ENCODE measurements at places on chromosomes 4 and X. TPM values are rescaled to one million over a fixed set of nuclear protein-coding genes. Genes with fewer than 3 reads are reported as not detected.

The ADGRG2 gene
- 0.34 TPM for total RNA-seq

DNA sequence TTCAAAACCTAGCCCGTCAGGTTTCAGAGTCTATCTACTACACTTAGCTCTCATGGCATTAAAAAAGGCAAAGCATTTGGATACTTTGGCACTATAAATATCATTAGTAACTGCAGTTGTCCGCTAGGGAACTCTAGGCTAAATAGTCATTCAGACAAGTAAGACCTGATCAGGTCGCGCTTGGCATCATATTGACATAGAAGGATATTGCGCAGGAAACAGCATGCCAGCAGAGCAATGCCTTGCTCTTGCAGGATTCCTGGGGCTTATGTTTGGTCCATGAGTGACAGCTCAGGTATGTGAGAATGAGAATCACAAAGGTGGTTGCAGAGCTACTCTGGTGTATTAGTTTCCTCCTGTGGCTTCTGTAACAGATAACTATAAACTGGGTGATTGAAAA lies 62.7 kb downstream of the KDM6A start:
- DNase-seq, result no peak

- no peak for DNase-seq
These were observed 2.1 kb upstream of the CYSLTR1 start for GRCh38 chrX:78329486-78329885.

DNA sequence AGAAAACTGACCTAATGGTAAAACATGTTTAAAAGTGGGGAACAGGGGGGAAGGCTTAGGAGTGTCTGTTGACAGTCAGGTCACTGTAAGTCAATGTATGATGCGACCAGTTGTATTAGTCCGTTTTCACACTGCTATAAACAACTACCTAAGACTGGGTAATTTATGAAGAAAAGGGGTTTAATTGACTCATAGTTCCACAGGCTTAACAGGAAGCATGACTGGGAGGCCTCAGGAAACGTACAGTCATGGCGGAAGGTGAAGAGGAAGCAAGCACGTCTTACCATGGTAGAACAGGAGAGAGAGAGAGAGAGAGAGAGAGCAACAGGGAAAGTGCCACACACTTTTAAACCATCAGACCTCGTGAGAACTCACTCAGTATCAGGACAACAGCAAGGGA lies 13.0 kb upstream of the PLAC1 start:
- no peak for DNase-seq

The NUP62CL gene
- total RNA-seq, result 3.7 TPM

The XPNPEP2 gene
- total RNA-seq, result 11.9 TPM

The BLOC1S4 gene
- 13.3 TPM for total RNA-seq

The BMP3 gene
- total RNA-seq, result 27.0 TPM

DNA sequence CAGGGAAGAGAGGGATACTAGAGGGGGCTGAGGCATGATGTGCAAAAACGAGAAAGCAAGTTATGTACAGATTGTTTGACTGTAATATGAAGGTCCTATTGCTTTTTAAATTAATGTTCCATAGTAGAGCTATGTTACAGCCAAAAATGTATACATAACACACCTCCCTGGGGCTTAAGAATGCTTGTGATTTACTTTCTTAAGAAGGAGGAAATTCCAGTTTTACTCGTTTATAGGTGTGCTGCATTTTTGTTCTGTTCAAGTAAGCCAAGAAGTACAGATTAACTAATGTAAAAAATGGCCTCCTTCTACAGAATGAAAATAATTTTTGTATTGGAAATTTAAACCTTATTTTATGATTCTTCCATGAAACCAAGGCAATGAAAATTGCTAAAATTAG lies 614.4 kb upstream of the NR3C2 start:
- no peak for DNase-seq

The DCAF8L2 gene
- not detected for total RNA-seq

GRCh38 chrX:149497626-149498025 lies 7.5 kb downstream of the IDS start:
- no peak for DNase-seq

DNA sequence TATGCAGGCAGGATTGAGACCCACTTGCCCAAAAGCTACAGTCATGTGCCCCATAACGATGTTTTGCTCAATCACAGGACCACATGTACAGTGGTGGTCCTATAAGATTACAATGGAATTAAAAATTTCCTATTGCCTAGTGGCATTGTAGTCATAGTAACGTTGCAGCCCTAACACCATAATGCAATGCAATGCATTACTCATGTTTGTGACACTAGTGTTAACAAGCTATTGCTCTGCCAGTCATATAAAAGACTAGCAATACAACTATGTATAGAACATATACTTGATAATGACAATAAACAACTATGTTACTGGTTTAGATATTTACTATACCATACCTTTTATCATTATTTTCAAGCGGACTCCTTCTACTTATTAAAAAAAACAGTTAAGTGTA lies 50.6 kb downstream of the VGLL1 start:
- no peak for DNase-seq

DNA sequence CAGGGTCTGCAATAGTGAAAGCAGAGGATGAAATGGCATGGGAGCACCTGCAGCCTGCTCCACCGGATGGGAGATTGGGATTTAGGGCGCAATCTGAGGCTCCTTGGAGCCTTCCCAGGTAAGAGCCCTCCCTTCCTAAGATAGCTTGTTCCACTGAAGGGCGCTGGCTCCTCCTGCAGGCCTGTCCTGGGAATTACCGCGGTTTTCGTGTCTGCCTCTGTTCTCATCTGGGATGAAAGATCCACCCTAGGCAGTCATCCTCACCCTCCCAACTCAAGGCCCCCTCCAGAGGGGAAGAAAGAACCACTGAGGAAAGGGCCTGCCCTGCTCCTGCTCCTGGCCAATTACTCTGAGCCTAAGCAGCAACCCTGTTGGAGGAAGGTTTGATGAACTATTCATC lies 547.5 kb downstream of the SMARCA1 start:
- peak; percentile 40 for DNase-seq

GRCh38 chr4:37157476-37158167 lies 86.9 kb upstream of the NWD2 start:
- DNase-seq, result no peak

GRCh38 chr4:96305030-96305429 lies 465.1 kb downstream of the PDHA2 start:
- no peak for DNase-seq

GRCh38 chr4:173214661-173215060 lies 46.0 kb downstream of the GALNT7 start:
- DNase-seq, result no peak

The CPE gene
- total RNA-seq, result 43.8 TPM

DNA sequence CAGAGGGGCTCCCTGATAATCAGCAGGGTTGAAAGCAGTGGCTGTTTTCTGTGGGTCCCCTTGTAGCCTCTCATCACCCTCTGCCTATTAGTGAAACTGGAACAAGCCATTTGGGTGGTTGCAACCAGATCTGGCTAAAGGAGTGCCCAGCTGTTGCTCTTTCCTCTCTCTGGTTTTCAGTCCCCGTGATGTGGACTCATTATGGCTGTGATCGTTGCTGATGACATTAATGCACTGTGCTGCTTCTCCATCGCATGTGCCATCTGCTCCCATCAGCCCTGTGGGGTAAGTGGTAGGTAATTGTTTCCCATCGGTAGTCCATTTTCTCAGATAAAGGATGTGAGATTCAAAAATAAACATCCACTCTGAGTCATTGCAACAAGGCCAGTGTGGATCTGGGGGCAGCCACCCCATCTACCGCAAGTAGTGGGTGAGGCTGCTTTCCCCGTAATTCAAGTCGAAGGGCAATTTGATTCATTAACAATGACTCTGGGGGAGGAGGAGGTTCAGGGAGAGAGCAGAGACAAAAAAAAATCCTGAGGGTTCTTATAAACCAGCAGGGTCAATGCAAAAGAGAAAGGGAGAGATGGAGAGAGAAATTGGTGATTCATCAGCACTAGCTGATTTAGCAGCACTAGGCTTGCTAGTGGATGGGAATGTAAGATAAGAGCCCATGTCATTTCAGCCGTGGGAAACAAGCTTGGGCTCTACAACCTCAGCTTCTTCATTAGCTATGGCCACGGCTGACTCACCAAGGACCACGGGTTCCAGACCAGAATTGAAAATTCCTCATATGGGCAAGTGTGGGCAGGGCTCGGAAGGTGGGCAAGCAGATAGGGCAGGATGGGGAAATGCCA lies 357.8 kb downstream of the MID1IP1 start:
- DNase-seq, result no peak

GRCh38 chr4:26958925-26959653 lies 98.4 kb downstream of the STIM2 start:
- no peak for DNase-seq

The CYLC1 gene
- not detected for total RNA-seq

DNA sequence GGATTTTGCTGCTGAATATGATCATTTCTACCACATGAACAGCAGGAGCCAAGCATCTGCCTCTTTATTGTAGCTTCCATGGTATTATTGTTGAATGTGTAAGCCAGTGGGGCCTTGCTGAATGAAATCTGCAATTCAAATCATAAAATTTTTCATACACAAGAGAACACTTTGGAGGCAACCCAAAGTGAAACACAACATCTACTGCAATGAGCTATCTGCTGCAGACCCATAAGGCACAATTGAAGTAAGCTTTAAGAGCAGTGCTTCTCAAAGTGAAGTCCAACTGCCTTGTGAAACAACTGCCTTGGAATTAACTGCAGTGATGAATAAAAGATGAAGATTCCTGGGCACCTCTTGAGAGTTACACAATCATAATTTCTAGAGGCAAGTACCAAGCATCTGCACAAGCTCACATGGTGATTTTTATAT lies 626.3 kb upstream of the INTU start:
- DNase-seq, result no peak

GRCh38 chrX:16436348-16437188 lies 213.4 kb upstream of the S100G start:
- peak; percentile 80 for DNase-seq

DNA sequence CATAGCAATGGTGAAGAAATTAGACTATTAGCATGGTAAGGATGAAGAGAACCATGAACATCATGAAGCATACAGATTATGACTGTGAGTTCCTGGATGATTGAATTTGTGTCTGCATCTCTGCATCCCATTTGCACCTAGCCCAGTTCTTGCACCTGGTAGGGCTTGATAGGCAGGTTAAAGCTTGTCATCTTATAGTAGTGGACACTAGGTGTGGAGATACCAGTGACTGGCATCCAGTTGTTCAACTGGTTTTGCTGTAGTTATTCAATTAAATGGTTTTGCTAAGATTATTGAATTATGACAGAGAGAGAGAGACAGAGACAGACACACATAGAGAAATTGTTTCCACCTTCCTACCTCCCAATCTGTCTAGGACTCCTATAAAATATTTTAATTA lies 5.0 kb downstream of the ADH7 start:
- DNase-seq, result no peak

GRCh38 chr4:73080789-73081188 lies 11.3 kb upstream of the COX18 start:
- DNase-seq, result no peak

DNA sequence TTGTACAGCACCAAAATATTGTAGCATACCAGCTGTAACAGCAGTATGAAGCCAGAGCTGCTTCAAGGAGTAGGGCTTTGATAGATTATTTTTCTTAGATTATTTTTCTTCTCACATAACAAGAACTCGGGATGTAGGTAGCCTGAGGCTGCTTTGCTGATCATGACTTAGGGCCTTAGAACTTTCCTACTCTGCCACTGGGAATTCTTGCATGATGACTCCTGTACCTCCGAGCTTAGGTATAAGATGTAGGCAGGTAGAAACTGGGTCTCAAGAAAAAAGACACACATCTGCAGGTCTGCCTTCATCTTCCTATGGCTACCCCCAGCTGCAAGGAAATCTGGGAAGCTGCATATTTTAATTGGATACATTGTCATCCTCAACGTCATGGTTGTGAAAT lies 115.9 kb upstream of the PNPLA4 start:
- DNase-seq, result no peak
